AG10803 (cell line): ENCODE measurements at places on chromosomes 6 and 20.

DNA sequence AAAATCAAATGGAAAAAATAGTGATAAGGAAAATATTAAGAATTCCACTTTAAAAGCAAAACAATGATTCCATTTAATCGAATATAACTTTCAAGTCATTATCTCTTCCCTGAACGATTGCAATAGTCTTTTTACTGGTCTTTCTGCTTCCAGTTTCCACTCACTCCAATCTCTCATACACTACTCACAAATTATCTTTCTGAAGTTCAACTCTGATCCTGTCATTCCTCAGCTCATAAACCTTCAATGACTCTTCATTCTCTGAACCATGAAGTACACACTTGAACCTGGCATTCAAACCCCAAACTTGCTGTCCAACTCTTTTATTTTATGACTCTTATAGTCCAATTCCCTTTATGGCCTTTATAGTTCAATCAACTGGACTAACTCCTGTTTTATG, 304.1 kb upstream of the TCF21 start:
- DNase-seq = no peak

DNA sequence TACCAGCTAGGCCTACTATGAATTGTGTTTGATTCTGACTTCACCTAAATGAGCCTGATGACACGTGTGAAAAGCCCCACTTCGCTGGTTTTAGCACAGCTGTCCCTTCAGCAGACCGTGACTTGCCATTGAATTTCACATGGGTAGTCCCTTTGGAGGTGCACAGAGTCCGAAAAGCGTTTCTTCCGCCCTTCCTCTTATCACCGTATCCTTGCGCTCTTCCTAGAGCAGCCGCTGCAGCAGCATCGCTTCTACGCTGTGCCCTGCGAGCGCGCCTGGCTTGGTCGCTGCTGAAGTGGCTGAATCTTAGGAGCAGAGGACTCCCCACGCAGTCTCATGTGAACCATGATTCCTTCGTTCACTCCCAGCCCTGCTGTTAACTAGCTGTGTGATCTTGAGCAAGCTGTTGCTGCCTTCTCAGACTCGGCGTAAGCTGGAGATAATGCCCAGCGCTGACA, 127.0 kb downstream of the PACRG start:
- no peak for DNase-seq

GRCh38 chr20:10924644-10925201, 250.9 kb upstream of the JAG1 start:
- peak; percentile 95 for DNase-seq

DNA sequence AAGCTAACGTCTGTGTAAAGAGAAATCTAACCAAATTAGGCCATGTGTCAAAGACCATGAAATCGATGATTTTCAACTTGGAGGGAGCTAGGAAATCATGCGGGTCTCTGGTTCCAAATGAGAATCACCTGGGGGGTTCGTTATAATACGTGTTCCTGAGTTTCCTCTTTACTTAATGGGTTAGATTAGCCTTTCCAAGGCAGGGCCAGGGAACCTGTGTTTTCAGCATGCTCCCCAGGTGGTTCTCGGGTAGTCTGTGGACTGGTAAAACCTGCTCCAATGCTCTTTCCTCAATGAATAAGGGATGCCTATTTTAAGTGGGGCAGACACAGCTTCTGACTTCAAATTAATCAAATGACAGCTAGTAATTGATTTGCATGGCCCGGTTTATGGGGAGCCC, 965 bp upstream of the HLA-DOA start:
- no peak for DNase-seq

- DNase-seq = no peak
Observed at GRCh38 chr20:17644451-17644850, 37.6 kb downstream of the RRBP1 start.

- no peak for DNase-seq
Observed at GRCh38 chr20:54717983-54718382, 242.6 kb downstream of the DOK5 start.

DNA sequence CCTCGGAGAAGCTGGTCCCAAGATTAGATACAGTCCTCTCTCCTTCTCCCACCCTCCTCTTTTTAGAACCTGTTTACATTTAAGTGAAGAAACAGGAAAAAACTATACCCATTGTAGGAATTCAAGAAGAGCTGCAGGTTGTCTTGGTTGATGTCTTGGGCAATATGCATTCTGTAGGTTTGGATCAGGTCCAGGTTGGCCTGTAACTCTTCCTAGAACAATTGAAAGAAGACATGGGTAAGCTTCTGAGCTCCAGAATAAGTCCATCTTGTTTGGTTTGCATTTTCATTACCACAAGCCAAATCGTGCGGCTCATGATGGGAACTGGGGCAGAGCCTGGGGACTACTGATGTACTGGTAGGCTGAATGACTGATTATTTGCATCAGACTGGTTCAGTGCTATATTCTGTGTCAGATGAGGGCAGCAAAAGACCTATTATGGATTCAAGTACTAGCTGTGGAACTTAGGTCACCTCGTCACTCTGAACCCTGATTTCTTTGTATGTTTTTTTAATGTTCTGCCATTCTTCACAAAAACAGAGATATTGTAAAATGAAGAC, 20.3 kb upstream of the SLA2 start:
- DNase-seq = peak; percentile 38

- DNase-seq = peak; percentile 55
Observed at GRCh38 chr6:134529921-134530320, 212.0 kb upstream of the SGK1 start.

DNA sequence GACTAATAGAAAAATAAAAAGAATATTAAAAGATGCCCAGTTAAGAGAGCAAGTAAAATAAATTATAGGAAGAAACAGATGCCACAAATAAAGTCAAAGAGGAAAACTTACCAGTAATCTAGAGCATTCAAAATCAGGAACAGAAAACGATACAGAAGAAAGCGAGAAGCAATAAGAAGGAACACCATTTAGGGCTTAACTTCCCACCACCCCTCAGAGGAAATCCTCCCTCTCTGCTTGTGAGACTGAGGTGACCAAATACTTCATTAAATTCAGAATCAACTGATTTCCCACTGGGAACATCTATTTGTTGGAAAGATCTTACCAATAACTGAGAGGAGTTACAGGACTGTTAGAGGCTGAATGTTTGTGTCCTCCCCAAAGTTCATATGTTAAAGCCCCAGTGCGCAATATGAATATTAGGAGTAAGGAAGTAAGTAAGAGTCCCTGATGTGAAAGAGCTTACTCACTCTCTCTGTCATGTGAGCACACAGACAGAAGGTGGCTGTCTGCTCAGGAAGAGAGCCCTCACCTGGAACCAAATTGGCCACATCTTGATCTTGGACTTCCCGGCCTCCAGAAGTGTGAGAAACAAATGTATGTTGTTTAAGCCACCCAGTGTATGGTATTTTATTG, 19.5 kb downstream of the KATNA1 start:
- no peak for DNase-seq

GRCh38 chr6:156150391-156150790, 626.8 kb upstream of the ARID1B start:
- DNase-seq = no peak

DNA sequence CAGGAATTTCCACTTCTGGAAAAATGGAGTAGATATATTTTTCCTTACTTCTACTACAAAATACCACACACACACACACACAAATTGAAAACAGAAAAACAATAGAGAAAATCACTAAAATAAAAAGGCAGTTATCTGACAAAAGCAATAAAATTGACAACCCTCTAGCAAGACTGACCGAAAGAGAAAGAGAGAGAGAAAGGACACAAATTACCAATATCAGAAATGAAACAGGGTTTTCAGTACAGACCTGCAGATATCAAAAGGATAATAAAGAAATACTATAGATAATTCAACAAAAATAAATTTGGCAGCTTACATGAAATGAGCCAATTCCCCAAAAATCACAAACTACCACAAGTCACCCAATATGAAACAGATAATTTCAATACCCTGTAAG, 104.7 kb downstream of the OPRM1 start:
- DNase-seq = no peak

DNA sequence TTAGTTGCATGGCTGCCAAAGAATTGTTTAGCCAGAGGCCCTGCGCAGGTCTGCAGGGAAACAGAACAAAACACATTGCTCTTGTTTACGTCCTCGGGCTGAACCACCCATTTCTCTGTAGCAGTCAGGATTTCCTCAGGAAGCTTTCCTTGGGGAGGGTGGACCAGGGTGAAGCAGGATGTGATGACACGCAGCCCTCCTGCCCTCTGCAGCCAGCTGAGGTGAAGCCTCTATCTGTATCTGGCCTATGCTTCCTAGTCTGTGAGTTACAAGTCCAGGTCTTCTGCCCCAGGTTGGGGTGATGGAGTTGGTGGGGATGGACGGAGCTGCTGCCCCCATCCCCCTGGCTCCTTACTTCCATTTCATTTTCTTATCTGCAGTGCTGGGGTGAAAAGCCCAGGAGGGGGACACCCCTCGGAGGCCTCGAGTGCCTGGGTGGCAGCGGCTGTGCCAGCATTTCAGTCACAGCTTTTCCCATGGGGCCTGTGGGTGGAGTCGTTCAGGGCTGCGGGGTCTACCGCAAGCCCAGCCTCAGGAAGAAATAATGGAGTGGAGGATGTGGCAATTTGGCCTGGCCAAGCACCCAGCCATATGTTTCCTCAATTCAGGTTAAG, 24.9 kb downstream of the SASH1 start:
- DNase-seq = peak; percentile 60

DNA sequence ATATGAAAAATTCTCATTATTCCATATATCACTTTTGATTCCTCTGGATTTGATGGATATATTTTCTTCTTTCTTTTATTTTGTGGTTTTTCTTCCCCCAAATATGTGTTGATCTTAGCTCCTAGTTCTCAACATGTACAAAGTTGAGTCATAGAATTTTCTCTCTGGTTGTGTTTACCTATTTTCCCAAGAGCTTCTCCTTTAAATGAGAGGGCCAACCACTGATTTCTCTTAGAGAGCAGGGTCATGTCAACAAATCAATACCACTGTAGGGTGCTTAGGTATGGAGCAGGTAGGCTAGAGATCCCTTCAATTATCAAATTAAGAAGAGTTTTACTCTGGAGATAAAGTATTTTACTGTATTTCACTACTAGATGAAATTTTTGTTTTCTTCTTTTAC, 145.7 kb downstream of the BMP5 start:
- DNase-seq = no peak

DNA sequence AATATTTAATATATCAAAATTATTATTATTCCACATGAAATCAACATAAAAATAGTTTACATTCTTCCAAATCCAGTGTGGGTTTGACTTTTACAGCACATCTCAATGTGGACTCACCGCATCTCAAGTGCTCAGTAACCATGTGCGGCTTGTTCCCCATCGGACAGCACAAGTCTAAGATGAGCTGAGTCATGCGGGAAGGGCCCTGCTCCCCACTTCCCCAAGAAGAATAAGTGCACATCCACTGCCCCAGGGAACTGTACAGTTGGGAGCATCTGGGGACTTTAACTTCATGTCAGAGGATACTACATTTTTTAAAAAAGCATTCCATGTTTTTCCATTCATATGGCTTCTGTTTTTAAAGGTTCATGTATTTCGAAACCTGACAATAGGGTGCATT, 325.6 kb downstream of the BTBD3 start:
- DNase-seq = no peak

DNA sequence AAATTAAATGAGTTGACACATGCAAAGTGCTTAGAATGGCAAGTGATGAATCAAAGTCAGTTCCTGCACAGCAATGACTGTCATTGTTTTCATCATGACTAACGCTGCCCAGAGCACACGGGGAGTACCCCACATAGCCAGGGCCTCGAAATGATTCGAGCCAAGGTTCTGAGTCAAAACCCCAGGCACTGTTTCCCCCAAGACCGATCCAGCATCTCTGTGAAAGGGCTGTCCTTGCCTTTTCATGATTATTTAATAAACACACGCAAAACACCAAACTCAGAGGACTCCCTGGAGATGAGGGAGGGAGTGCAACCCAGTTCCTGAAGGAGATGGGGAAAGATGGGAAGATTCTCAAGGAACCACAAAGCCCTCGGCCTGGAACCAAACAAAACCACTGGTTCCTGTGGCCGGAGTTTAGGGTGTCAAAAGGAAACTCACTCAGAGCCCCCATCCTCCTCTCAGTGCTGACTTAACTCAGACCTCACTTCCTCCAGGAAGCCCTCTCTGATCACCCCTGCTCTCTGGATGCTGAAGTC, 3.8 kb downstream of the PREX1 start:
- peak; percentile 87 for DNase-seq

DNA sequence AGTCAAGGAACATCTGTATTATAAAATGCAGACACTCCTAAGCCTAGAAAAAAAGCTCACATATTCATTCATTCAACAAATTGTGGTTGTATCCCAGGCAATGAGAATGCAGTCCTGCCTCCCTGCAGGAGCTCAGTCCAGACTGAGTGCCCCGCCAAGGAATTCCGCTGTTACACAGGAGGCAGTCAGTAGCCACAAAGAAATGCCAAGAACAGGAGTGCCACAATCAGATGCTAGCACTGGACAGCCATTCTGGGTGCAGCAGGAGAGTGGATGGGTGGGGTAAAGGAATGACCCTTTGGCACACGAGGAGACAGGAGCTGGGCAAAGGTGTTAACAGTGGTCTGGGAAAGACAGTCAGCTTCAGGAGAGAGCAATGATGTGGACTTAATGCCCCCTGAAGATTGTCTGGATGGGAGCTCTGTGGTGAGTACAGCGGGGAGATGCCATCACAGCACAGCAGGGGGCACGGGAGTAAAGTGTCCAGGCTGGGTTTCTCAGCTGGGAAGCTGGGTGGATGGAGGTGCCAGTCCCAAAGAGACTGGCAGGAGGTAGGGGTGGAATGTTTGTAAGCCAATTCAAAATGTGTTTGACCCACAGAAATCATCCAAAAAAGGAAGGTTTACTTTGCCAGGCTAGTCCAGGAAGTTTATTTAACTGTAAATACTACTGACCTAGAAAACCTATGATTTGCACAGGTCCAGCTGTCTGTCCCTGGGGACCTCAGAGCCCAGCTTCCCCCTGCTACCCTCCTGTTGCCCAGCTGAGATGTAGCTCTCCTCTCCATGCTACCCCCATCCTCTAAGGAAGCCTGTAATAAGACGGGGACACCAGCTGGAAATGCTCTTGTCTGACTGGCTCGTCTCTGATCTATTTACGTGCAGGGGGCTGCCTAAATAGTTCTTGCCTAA, 84.1 kb downstream of the SLC23A2 start:
- peak; percentile 56 for DNase-seq

DNA sequence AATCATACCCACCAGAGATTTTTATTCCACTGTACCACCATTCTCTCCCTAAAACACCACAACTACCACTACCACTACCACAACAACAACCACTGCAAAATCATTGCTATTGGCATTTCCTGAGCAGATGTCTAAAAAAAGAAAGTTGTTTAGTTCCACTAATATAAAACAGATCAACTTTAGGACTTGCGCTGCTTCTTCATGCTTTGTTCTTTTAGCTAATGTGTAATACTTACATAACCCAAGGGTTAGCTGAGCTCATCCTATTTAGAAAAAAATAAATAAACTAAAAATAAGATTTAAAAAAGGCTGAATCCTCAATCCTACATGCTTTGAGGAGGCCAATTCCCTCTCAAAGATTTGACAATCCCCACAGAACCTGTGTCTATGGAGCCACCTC, 11.4 kb downstream of the IYD start:
- peak; percentile 78 for DNase-seq

GRCh38 chr6:156980948-156981347, 203.8 kb downstream of the ARID1B start:
- no peak for DNase-seq
